ENCODE measurements at places on chromosomes 16 and 17.

DNA sequence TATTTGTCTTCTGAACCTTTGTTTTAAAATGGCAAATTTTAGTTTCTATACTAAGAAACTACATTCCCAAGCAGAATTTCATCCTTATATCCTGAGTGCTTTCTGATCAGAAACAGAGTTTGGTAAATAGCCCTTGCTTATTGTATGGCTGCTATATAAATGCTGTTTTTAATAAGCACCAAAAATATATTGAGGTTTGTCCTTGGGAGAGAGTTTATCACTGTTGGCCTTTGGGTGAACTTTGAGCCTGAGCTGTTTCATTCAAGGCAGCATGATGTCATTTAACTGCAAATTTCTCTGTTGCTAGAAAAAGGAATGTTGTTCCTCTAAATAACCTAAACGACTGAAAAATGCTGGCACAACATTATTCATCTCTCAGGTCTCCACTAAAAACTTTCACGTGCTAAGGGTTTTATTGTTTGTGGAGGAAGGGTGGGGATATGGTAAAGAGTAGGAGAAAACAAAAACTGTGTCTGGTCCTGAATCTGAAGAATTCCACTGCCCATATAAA is 334.3 kb upstream of the TBX2 start:
- peak; percentile 8 for DNase-seq

GRCh38 chr17:68686108-68686988 is 85.2 kb upstream of the FAM20A start:
- no peak for DNase-seq

DNA sequence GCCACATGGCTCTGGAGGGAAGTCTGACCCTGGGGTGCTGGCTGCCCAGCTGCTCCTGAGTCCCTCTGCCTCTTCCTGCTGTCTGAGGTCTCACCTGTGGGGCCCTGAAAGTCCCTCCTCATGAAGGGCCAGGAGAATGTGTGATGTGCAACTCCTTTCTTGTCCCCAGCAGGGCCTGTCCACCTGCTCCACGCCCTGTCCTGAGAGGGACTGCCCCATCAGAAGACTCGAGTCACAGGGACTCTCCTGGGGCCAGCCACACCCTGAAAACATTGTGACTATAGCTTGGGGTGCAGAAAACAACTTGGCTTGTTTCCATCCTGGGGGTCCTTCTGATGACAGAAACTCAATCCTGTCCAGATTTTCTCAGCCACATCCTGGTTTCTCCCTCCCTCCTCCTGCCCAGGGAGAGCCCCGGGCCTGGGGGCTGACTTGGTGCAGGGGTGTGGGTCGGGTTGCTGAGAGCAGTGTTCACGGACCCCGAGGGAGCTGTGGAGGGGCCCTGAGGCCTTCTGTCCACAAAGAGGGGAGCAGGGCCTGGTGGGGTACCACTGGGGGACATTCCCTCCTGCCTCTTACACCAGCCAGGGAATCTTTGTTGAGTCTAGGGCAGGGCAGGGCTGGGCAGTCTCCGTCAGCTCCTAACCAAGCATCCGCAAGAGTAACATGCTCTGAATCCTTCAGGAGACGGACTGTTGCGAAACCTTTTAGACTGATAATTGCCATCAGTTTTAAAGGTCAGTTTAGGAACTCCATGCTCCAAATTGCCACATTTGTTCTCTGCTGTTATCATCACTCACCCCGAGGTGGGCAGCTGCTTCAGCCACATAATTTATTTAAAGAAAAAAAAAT is 45.9 kb downstream of the NT5M start:
- DNase-seq, result no peak

- peak; percentile 81 for DNase-seq
Observed at GRCh38 chr16:89505204-89506112, 2.7 kb upstream of the SPG7 start.

DNA sequence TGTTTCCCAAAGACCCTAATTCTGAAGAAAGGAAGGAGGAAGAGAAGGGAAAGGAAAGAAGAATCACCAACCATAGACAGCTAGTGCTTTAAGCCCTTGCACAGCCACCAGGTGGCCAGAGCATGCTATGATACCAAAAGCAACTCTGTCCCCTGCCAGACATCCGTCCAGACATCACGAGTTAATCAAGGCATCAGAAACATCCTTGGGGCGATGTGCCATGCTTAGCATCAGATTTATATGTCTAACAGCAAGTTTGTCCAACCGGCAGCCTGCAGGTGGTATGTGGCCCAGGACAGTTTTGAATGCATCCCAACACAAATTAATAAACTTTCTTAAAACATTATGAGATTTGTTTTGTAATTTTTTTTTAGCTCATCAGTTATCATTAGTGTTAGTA is 2.9 kb upstream of the CRYBA1 start:
- DNase-seq, result peak; percentile 30

DNA sequence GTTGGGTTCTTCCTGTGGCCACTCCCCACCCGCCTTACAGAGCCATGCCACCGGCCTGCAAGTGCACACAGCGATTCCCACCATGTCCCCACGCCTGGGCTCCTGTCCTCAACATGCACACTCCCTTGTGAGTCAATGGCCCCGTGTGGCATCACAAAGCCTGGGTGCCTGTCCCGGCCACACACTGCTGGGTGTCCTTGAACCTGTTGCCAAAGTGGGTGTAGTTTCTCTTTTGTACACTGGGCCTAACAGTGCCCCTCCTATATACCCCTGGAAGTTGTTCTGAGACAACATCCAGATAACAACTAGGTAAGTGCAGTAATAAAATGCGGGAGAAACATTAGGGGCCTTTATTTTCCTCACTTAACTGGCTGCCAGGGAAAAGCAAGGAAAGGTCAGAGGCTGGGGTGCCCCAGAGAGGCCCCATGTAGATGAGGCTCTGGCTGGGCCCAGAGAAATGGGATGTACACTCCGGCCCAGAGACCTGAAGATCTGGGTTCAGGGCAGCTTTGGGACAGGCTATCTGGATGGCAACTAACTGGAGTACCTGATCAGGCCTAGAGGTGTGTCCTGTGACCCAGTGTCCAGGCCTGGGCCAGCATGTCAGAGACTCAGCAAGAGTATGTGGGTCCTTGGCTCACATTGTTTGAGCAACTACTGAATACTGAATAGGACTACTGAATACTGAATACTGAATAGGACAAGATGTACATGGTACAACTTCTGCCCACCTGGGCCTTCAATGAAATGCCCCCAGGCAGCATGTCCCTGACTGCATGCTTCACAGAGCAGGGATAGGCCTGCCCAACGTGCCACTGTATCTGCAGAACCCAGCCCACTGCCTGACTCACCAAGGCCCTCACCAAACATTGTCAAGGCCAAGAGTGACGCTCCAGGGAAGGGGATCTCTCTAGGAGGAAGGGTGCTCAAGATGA is 8.3 kb downstream of the ABCC3 start:
- DNase-seq, result no peak

DNA sequence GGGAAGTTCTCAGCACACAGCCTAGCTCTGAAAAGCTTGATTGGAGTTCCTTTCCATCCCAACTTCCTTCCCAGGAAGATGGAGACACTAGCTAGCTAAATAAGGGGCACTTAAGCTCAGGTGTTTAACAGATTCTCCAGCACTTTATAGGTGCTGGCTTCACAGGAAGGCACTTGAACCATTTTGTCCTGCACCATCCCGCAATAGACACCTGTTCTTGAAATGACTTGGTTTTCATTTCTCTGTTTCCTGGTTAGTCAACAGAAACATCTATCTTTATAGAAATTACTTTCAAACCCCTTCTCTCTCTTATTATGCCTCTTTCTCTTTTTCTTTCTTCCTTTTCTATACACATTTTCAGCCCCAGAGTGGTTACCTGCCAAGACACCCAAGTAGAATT is 409.9 kb upstream of the ZFHX3 start:
- no peak for DNase-seq

All from GM20000 (cell line).